ENCODE measurements at places on chromosomes 13 and 19. TPM values are rescaled to one million over a fixed set of nuclear protein-coding genes. Genes with fewer than 3 reads are reported as not detected.
A peak's percentile ranks its signal among the peaks of the same experiment; 100 is the strongest.

DNA sequence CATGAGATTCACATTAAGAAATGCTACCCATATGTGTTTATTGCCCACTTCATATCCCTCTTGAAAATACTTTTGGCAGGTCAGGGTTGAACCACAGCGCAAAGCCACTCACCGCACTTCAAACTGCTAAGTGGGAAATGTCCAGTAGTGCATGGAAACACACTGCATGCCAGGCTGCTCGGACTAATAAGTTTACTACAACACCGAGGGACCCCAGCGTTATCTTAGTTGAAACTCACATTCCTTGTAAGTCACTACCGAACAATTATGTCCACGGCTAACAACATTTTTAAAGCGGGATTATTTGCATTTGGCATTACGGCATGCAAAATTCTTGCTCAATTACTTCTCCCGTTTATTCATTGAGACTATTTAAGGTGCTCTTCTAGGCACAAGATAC lies 4.0 kb downstream of the BRD4 start:
- ATAC-seq = no peak

DNA sequence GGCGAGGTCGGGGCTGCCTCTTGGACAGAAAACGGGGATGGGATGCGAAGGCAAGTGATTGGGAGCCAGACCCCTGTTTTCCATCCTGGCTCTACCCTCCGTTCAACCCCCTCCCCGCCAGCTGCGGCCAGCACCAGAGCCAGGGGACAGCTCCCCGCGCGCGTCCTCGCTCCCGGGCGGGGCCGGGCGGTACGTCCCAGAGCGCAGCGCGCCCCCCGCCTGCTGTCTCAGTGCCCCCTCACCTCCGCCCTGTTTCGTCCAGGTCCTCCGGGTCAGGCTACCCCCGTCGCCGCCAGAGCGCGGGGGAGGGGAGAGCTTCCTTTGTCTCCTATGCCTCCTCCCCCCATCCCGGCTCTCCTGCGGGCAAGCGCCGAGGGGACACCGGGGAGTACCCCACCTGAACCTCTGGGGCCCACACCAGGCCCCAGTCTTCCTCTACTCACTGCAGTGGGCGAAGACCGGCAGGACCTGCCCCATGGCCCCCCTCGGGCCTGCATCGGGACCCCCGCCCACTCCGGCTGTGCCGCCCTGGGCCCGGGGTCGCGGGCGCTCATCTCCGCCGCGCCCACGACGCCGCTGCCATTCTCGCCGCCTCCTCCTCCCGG lies 396 bp downstream of the RTN2 start:
- peak; percentile 19 for ATAC-seq

DNA sequence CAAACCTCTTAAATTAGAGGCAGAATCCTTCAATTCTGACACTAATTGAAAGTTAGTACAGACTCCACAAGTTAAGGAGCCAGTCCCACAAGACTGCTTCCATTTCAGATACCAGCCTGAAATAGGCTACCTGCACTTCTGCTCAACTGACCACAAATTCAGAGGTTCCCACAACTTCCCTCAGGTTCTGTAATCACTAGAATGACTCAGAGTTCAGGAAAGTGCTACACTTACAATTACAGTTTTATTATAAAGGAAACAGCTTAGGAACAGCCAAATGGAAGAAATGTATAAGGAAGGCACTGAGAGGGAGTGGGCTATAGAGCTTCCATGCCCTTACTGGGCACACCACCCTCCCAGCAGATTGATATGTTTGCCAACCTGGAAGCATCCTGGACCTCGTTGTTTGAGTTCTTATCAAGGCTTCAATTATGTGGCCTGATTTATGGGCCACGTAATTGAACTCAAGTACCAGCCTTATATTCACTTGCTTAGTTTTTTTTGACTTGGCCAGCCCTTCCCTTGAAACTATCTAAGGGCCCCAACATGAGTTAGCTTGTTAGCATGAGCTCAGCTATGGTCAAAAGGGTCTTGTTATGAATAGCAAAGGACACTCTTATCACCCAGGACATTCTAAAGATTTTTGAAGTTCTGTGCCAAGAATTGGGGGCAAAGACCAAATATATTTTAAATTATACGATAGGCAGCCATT lies 25.9 kb downstream of the NBEA start:
- ATAC-seq = no peak

- no peak for ATAC-seq
Measured at GRCh38 chr19:48687776-48688175, 8.0 kb upstream of the FUT2 start.

- ATAC-seq = peak; percentile 93
Measured at GRCh38 chr13:85665286-85665685, 133.9 kb downstream of the SLITRK6 start.

DNA sequence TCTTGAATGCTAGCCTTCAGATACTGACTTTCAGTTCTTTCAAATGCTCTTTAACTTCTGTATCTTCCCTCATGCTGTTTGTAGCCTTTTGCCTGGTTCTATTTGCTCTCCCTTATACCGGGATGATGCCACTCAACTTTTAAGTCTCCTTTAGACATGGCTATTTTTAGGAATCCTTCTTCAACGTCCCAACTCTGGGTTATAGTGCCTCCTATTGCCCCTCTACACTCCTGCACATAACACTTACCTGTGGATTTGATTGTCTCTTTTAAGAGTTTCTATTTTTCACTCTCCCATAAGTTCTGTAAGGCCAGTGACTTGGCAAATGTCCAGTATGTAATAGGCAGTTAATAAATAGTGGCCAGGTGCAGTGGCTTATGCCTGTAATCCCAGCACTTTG lies 343.0 kb downstream of the KLF5 start:
- no peak for ATAC-seq

GRCh38 chr13:59747529-59747928 lies 416.2 kb downstream of the DIAPH3 start:
- ATAC-seq = no peak

- ATAC-seq = peak; percentile 42
Measured at GRCh38 chr19:10863107-10863717, 8.1 kb upstream of the CARM1 start.

GRCh38 chr19:55598034-55598433 lies 1.3 kb downstream of the FIZ1 start:
- no peak for ATAC-seq

- no peak for ATAC-seq
Measured at GRCh38 chr13:85825454-85825853, 26.2 kb upstream of the SLITRK6 start.

DNA sequence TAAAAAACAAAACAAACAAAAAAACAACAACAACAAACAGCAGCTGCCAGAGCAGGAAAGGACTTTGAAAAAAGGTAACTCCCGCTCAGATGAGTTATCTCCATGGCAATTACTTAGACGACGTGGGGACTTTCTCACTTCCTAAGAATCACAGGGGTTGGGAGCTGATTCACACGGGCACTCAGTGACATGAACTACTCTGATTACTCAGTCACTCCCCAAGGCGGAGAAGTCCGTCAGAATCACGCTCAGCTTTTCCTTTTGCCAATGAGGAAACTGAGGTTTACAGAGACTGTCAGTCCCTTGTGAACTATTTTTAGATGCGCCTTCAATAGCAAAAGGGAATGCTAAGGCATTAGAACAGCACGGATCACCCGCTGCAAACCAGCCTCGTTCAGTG lies 32.3 kb upstream of the MATK start:
- peak; percentile 68 for ATAC-seq

GRCh38 chr13:112531263-112531794 lies 56.6 kb downstream of the TUBGCP3 start:
- ATAC-seq = no peak

- no peak for ATAC-seq
Measured at GRCh38 chr13:101452519-101453485, at the start of gene ITGBL1. ITGBL1 (plus strand) TSS chr13:101452675; CDS start chr13:101452834, 159 bp downstream.

DNA sequence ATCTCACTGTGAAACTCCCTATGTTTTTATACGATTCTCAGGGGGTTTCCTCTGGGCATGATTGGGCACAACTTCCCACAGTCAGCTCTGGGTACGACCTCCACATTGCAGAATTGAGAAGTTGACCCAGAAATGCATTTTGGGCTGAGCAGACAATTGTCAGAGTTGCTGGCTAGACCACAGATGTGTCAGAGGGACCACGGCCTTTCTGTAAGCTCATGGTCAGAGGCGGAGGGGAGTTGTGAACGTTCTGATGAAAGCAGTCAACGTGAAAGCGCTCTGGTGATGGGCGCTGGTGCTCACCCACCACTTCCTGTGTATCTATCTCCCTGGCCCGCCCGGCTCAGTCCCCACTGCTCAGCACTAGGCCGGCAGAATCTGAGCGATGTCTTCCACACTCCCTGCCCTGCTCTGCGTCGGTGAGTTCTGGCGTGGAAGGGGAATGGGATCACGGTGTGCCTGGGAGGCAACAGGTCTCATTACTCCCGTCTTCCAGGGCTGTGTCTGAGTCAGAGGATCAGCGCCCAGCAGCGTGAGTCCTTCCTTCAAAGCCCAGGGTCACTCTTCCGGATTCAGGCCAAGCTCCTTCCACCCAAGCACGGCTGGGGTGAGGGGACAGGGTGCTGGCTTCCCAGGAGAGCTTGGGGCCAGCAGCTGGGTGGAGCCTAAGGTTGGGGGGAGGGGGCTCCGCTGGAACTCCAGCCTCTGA lies at the start of gene NCR1:
TSS of gene NCR1 (plus strand) at position 346 of the 709 bp plus-strand sequence. CDS start at position 386, 40 bp downstream.
- ATAC-seq = no peak

- no peak for ATAC-seq
Measured at GRCh38 chr19:29056535-29056934, 156.4 kb downstream of the UQCRFS1 start.

- no peak for ATAC-seq
Measured at GRCh38 chr19:16076958-16077611, 790 bp downstream of the TPM4 start.

GRCh38 chr19:54430306-54431254 lies 15.3 kb downstream of the TTYH1 start:
- ATAC-seq = peak; percentile 41

GRCh38 chr13:59261928-59262488 lies 901.7 kb downstream of the DIAPH3 start:
- no peak for ATAC-seq

DNA sequence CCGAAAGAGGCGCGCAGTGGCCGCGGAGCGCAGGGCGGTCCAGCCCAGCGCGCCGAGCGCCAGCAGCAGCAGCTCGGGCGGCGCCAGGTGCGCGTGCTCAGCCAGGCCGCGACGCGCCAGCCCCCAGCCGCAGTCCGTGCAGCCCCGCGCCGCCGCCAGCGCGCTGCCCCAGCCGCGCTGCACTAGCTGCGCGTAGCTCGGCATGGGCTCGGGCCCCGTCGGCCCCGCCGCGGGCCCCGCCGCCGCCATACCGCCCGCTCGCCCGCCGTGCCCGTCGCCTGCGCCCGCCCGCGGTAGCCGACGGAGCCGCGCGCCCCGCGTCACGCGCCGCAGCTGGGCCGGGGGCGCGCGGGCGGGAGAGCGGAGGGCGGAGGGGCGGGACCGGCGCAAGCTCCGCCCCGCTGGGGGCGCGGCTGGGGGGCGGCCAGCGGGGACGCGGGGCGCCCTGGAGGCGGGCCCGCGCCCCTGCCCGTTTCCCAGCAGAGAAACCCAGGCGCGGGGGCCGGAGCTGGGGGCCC lies at the start of gene CERS1:
TSS of gene CERS1 (minus strand) at position 335 of the 518 bp plus-strand sequence. CDS start at position 249, 86 bp downstream.
- no peak for ATAC-seq

- ATAC-seq = peak; percentile 38
Measured at GRCh38 chr19:37905946-37906868, at the start of gene WDR87. WDR87 (minus strand) TSS chr19:37906594; CDS start chr19:37898239, 8,355 bp downstream.

DNA sequence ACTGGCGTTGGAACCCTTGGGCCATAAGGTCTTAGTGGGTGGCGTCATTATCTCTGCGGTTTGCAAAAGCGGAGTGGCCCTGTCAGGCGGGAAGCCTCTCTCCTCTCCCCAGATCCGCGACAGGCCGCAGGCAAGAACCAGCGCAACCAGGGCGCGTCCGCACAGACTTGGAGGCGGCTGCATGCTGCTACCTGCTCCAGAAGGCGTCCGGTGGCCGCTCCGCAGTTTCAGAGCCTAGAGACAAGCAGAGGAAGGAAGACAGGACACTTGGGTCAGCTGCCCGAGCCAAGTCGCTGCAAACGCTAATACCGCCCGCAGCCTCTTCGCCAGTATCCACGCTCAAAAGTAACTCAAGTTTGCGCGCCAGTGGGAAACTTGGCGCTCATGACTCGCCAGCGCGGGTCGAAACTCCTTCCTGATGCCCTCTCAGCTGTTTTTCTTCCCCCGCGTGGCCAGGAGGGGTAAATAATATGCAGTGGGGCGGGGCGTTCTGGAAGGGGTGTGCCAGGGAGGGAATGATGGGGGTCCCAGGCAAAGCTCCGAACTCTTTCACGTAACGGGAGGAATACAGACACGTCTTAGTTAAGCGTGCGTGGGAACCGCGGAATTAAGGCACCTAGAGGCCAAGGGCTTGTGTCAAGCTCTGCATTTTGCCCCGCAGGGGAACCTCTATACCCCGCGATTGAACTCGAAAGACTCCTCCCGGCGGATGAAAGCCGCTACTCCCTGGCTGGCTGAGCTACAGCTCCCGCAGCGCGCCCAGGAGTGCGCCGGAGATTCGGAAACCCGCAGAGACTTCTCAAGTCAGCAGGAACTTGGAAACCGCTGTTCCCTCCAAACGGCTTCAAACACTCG lies at the start of gene EDNRB:
TSS of gene EDNRB (minus strand) at position 441 of the 855 bp plus-strand sequence. CDS start at position 183, 258 bp downstream.
- ATAC-seq = peak; percentile 28

DNA sequence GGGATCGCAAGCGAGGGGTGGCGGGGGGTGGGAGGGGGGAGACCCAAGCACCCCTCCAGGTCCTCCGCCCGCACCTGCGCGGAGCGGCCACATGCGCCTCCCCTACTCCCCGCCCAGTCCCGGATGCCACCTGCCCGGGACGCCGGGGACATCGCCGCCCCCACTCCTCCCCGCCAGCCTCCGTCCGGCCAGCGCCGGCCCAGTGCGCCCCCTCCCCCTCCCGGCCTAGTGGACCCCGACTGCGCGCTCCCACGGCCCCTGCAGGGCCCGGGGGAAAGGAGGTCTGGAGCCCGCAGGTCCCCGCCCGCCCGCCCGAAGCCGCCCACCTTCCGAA lies 263 bp downstream of the RHPN2 start:
- ATAC-seq = peak; percentile 58

- ATAC-seq = no peak
Measured at GRCh38 chr13:45961468-45961867, 91.1 kb downstream of the ZC3H13 start.

- peak; percentile 37 for ATAC-seq
Measured at GRCh38 chr13:44293908-44294735, 79.5 kb upstream of the SERP2 start.

DNA sequence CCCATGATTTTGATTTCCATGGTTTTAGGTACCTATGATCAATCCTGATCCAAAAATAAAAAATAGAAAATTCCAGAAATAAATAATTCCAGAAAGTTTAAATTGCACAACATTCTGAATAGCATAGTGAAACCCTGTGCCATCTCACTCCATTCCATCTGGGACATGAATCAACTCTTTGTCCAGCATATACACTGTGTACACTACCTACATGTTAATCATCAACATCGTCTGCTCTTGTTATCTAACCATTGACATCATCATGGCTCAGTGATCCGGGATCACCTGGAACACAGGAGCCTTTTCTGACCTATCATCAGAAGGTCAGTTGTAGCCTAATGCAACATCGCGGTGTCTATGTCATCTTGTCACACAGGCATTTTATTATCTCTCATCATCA lies 75.6 kb downstream of the MYO16 start:
- no peak for ATAC-seq

Gene TMIGD2
- 0.20 TPM for total RNA-seq

Gene MIA
- 7.5 TPM for total RNA-seq

Gene IGFL3
- not detected for total RNA-seq

Gene KCTD12
- total RNA-seq = 10.0 TPM

Gene BCAM
- total RNA-seq = 13.3 TPM

Gene FFAR1
- not detected for total RNA-seq

Gene ZNF254
- total RNA-seq = 5.9 TPM

Gene CGB8
- not detected for total RNA-seq

Gene HSH2D
- 1.3 TPM for total RNA-seq

Gene WTIP
- 2.7 TPM for total RNA-seq

Gene LGI4
- total RNA-seq = 1.4 TPM

Gene SUPT20H
- total RNA-seq = 27.1 TPM

Gene CLEC4G
- total RNA-seq = not detected

Gene MATK
- 0.24 TPM for total RNA-seq

Gene LILRB5
- 0.32 TPM for total RNA-seq

Gene SUGP2
- total RNA-seq = 26.1 TPM

Gene OR7A5
- not detected for total RNA-seq

Gene ANKRD10
- total RNA-seq = 24.3 TPM
